Right renal pelvis (tissue), 4 donors: ENCODE measurements at places on chromosomes 1 and 21. TPM values are rescaled to one million over a fixed set of nuclear protein-coding genes. Genes with fewer than 3 reads are reported as not detected.

DNA sequence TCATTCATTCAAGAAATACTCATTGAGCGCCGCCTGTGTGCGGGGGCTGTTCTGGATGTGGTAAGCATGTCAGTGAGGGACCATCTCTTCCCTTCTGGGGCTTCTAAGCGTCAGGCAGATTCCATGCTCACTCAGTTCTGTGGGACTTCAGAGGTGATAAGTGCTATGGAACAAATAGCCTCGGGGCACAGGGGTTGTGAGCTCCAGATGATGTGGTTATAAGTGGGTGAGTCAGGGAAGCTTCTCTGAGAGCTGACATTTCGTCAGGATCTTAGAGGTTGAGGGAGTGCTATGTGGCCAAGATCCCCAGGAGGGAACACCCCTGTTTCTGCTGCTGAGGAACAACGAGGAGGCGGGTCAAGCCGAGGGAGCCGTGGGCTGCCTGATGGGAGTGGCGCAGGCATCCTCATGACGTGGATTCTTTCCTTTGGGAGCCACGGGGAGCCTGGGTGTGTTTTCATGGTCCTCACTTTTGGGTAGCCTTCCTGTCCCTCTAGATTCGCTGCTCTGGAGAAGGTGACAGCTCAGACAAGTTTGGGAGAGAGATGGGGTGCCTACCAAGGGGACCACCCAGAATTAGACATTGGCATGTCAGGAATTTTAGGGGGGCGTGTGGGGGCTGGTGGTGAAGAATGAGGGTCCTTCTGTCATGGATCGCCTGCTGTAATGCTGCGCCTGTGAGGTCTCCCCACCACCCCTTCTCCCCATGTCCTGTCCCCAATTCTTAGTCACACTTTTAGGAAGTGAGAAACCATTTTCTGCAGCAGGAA lies 38.5 kb downstream of the HUNK start:
- no peak for DNase-seq

DNA sequence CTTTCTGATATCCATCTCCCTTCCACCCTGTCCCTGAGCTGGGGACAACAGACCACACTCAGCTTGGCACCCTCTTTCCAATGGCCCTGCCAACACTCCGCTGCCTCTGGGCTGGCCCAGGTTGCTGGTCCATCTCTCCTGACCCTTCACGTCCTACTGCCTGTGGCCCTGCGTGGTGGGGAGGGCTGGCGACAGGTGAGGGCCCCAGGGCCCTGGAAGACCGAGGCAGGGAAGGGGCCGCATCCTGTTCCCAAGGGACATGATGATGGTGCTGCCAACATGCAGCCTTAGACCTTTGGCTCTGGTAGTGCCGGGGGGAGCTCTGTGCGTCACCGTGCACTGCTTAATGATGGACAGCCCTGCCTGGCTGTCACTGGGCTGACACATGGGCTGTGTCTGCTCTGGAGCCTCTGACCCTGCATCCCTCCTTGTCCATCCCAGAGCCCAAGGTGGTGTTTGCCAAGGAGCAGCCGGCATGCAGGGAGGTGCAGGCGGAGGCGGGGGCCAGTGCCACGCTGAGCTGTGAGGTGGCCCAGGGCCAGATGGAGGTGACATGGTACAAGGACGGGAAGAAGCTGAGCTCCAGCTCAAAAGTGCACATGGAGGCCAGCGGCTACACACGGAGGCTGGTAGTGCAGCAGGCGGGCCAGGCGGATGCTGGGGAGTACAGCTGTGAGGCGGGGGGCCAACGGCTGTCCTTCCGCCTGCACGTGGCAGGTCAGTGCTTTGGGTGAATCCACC lies 65.2 kb downstream of the OBSCN start:
- no peak for DNase-seq

DNA sequence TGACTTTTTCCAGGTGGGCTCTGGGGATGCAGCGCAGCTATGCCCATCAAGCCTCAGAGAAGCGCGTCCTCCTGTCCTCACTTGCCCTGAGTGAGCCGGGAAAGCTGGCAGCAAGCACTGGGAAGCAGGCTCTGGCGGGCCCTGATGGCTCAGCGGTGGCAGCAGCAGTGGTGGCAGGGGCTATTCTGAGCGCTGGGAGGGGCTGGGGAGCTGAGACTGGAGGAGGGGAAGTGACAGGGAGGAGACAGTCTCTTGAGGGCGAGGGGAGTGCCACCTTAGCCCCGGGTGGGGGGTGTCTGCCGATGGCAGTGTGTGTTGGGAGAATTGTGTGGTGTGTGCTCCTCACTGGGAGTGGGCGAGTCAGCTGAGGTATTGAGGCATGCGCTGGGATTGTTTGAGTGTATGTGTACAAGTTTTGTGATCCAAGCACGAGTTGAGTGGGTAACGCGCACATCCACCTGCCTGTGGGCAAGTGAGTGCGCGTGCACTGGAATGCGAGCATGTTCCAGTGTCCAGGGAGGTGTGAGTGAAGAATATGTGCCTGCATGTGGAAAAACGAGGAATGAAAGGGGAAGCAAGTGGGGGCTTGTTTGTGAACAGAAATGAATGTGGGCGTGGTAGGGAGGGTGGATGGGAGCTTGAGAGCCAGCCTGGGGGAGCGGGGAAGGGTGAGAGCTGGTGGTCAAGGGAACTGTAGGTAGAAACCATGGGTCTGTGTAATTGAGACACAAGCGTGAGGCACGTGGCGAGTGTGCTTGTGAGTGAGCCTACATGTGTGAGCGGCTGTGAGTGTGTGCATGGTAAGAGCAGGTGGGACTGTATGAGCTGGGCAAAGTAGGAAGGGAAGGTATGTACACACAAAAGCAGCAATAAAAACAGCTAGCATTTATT lies 2.9 kb upstream of the FOXO6 start:
- DNase-seq = no peak

DNA sequence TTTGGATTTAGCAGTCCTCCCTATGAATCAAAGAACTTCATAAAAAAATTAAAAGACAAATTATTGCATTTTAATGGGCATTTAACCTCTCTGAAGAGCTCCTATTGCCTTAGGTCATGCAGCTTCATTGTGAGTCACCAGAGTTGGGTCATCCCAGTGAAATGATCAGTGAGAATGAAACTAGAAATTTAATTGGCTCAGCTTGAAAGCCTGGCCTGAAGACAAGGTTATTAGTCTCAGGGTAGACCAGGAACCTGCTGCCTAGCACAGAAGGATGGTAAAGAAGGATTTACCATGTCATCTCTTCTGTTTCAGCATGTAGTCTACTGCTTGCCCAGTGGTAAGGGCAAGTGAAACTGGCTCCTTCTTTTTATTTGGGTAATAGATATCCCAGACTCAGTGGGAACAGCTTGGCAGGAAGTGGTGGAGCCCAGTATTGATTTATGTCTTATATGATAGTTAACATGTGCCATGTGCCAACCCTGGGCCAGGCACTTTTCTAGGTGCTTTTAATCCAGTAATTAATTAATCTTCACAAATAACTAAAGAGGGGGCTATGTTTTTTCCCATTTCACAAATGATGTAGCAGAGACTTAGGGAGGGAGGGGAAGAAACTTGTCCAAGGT lies 23.6 kb downstream of the LAMC2 start:
- DNase-seq = no peak

- no peak for DNase-seq
Observed at GRCh38 chr1:46784666-46785065, 14.2 kb upstream of the CYP4B1 start.

DNA sequence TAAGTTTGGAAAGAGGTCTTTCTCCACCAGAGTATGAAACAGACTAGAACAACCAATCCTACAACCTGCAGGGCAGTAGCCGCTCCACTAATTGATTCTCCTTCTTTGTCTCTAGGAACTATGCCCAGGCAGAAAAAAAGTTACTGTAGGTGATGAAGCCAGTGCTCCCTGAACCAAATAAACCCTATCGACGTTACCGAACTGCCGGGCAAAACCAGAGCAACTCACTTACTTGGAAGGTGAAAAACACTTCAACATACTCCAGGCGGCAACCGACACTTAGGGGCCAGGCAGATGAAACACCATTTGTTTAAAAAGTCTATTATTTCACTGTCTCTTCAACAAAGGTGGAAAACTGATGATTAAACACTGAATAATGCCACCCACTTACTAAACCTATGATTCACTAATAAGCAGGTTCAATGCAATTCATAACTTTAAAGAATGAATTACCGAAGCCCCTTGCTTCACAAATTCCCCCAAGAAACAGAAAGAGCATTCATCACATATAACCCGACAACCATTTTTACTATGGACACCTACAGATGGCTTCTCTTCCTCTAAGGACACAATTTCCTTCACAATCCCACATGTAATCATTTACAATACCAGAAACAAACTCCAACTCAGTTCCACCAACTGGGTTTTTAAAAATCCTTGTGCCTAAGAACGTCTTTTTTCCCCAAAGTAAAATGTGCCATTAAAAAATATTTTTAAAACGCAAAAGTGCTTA lies 1.6 kb downstream of the NRIP1 start:
- DNase-seq = no peak

DNA sequence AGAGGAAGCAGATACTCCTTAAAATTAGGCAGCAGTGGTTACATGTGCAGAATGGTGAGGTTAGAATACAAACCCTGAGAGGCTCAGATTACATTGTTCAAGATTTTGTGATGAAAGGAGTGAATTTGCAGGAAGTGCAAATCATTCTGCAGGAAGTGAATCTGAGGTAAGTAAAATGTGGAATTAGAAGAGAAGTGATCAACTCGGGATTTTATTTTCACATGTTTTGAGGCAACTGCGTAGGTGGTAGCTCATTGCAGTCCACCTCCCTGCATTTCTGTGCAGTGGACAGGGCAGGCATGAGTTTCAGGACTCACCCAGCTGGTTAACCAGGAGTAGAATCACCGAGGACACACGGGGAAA lies 2.1 kb upstream of the PLA2G2C start:
- no peak for DNase-seq

The AZIN2 gene
- 8.0 TPM for polyA plus RNA-seq

GRCh38 chr1:201310986-201311355 lies 27.7 kb downstream of the PKP1 start:
- DNase-seq = no peak

DNA sequence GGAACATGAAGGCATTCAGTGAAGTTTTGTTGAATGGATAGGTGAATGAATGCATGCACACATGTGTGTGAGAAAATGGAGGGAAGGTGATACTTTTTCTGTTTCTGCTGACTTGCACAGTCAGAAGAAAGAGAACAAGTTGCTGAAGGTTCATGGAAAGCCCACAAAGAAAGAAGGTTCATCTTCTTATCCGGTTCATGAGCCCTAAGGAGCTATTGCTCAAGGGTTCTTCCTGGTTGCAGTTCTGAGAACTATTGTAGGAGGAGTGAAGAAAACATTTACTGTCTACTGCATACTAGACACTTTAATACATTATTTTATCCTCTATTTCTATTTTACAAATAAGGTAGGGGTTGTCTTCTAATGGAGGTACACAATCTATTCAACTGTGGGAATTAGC lies 13.4 kb upstream of the NIBAN1 start:
- DNase-seq = no peak

DNA sequence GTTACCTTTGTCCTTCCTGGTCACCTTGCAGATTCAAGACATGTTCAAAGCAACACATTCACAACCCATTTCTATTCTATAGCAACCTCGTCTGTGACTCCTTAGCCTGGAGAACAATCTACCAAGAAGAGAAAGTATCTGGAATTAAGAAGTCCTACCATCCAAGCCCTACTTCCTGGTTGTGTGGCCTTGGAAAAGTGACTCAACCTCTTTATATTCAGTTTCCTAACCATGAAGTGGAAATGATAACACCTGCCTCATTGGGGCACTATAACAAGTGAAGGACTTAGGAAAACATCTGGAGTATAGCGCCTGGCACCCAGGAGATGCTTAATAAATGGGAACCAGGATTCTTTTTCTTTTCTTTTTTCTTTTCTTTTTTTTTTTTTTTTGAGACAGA lies 36.5 kb upstream of the SRRM1 start:
- no peak for DNase-seq

DNA sequence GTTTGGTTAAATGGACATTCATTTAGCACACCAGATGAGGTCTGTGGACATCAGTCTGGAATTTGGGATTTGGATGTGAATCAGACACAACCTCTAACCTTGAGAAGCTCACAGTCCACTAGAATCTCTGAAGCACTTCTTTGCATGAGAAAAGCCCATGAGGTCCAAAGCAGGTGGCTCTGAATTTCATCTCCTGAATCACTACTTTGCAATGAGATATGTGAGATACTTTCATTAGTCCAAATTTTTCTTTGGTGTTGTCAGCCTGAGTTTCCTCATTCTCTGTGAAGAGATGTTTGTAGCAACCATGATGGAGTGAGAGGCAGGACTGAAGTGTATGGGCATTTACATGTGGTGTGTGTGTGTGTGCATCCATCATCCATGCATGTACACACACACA lies 16.5 kb upstream of the LCE2D start:
- no peak for DNase-seq

DNA sequence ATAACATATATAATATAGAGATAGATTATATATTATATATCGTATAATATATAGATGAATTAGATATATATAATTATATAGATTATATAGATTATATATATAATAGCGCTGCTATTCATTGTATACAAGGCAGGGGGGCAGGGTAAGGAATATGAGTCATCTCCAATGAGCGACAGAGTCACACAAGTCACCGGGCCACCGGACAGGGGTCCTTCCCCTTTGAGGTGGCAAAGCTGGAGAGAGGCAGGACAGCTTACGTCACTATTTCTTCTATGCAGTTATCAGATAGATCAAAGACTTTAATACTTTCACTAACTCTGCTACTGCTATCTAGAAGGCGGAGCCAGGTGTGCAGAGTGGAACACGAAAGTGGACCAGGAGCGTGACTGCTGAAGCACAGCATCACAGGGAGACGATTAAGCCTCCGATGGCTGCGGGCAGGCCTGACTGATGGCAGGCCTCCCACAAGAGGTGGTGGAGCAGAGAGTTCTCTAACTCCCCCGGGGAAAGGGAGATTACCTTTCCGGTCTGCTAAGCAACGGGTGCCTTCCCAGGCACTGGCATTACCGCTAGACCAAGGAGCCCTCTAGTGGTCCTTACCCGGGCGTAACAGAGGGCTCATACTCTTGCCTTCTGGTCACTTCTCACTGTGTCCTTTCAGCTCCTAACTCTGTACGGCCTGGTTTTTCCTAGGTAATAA lies 2154.7 kb downstream of the MRPL39 start:
- peak; percentile 1 for DNase-seq

GRCh38 chr1:153734396-153735089 lies 6.7 kb downstream of the INTS3 start:
- no peak for DNase-seq

The PRR9 gene
- not detected for polyA plus RNA-seq

DNA sequence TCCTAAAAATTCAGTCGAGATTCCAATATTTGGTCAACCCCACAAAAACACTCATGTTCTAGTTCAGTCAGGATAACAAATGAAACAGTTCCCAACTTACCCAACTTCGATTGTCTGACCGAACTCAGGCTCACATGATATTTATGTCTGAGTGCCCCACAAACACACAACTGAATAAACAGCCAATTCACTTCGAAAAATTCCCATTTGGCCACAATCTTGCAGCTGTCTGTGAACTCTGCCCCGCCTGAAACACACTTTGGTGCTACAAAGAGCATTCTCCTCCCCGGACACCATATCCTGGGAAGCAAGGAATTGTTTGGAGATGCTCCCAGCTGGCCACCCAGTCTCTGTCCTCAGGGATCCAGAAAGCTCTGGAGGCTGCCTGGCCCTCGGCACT lies 52.9 kb upstream of the SIM2 start:
- no peak for DNase-seq

The OR2T29 gene
- polyA plus RNA-seq = not detected

- no peak for DNase-seq
Observed at GRCh38 chr1:17633654-17634053, 94.2 kb downstream of the ARHGEF10L start.

The CDC20 gene
- polyA plus RNA-seq = 39.0 TPM

The CRABP2 gene
- polyA plus RNA-seq = 77.9 TPM

GRCh38 chr21:46219591-46220239 lies 8.9 kb downstream of the LSS start:
- DNase-seq = no peak

The CATSPERE gene
- 1.6 TPM for polyA plus RNA-seq
